ENCODE measurements at places on chromosomes 2 and 18.

DNA sequence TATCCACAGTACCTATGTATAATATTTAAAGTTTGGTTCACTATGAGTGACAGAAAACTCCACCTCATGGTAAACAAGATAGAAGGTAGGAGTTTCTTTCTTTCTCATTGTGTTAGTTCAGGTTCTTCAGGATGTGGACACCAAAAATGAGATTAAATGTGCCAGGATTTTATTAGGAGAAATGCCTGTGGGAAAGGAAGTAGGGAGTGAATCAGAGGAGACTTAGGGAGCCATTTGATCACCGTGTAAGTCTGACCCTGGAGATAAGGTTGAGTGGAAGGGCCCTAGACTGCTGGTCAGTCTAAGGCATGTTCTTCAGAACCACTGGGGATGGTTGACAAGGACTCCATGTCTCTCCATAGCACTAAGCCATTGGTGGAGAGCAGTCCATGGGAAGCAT is 8.1 kb downstream of the AOX1 start:
- no peak for DNase-seq

DNA sequence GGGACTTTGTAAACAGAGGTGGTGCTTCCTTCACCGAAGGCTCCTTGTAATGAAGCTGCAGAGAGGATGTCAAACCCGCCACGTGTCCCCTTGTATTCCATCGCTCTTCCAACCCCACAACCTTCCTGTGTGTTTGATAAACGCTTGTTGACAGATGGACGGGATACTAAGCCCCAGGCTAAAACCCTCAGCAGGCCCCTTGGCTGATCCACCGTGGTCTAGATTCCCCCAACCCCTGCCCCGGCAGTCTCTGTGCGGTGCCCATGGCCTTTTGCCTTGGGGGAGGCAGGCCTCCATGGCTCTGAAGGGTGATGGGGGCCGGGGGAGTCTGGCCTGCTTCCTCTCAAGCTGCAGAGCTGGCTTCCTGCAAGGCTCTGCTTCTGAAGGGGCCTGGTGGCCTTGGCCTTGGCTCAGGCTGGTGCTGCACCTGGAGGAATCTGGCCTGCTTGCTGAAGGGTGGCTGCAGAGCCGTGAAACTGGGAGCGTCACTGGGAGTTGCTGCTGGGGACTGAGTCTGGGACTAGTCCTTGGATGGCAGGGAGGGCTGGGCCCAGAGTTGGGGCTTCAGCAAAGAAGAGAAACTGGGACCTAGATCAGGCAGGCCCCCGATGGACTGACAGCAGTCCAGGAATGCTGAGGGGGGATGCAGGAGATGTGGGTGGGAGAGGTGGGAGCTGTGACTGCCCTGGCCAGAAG is 9.6 kb upstream of the NTSR2 start:
- DNase-seq = no peak

- no peak for DNase-seq
Observed at GRCh38 chr18:3401669-3402620, 48.0 kb upstream of the TGIF1 start.

DNA sequence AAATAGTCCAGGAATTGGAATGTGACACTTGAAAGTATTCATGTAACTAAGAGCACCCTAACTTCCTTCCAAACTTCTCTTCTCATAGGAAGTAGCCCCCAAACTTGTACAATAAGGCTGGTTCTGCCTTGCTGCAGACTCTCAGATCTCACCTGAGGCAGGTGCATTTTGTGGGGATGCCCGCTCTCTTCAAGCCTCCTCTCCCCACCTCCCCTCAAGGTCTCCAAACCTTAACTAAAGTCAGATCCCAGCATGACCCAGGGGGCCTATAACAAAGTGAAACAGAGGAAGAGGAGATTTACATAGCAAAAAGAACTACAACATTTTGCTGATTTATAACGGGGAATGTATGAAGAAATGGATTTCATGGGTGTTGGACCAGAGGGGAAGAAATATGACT is 23.6 kb downstream of the CDKL4 start:
- DNase-seq = no peak

DNA sequence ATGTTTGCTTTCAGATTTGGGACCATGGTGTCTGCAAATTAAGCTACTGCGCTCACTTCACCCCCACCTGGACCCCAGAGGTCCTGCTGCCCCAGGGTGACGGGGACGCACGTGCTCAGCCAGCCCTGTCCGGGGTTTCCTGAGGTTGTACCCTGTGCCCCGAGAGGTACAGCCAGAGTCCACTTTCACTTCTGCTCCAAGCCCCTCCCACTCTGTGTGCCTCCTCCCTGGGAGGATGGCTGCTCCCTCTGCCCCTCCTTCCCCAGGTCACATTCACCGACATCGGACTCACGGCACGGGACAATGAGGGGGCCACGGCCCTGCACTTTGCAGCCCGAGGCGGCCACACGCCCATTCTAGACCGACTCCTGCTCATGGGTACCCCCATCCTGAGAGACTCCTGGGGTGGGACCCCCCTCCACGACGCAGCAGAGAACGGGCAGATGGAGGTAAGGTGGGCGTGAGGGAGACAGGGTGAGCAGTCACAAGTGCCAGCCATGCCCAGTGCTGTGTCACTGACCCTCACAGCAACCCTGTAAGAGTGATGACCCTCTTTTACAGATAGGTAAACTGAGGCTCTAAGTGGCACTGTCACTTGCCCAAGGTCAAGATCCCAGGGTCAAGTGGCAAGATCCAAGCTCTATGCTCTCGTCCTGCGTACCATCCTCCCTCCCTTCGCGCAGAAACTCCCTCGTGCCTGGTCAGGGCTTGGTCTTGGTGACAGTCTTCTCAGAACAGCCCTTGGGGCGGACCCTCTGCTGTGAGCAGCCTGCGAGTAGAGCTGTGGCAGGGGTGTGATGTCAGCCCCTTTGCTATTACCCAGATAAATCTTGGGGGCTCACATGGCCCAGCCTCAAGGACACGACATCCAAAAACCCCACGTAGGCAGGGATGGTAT is 7.6 kb downstream of the ESPNL start:
- DNase-seq = no peak

Data from occipital lobe (tissue), 3 donors.